ENCODE measurements at places on chromosomes 3 and 15.

- DNase-seq, result no peak
Measured at GRCh38 chr3:31234145-31234544, 298.6 kb upstream of the STT3B start.

GRCh38 chr3:37140899-37141541 is 33.4 kb downstream of the LRRFIP2 start:
- DNase-seq, result no peak

DNA sequence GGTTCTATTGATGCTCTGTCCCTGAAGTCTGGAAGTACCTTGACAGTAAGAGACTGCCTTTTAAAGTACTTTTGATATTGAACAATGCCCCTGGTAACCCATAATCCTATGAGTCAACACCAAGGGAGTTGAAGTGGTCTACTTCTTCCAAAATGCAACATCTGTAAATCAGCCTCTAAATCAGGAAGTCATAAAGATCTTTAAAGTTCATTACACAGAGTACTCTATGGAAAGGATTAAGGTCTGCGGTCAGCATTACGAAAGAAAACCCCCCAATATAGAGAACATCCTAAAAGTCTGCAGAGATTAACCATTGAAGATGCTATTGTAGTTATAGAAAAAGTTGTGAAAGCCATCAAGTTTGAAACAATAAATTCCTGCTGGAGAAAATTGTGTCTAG is 52.7 kb upstream of the CMC1 start:
- no peak for DNase-seq

DNA sequence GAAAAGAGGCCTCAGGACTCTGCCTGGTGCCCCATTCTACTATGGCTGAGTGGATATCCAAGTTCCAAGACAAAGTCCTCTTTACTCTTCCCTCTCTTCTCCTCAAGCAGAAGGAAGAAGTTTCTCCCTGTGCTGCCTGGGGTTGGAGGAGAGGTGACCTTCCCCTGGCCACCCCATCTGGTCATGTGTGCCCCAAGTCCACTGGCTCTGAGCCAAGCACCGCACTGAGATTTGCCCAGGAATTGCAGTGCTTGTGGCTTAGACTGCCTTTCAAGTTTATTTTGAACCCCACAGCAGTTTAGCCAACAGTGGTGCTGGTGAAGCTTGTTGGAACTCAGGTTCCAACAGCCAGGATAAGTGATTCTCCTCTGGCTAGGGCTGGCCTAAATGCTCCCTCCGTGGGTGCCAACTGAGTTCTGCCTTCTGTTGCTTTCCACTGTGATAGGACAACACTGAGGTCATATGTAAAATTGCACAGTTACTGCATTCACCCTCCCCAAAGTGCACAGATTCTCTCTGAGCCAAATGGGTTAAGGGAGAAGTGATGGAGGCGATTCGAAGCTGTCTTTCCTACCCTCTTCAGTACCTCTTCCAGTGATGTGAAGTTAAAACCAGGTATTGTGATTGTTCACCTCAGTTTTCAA is 69.9 kb downstream of the TMCO5A start:
- DNase-seq, result no peak

GRCh38 chr15:40357246-40357645 is 773 bp upstream of the DISP2 start:
- DNase-seq, result no peak

GRCh38 chr3:37944391-37944842 is 46.2 kb upstream of the VILL start:
- DNase-seq, result no peak

GRCh38 chr3:64353226-64353625 is 128.0 kb upstream of the PRICKLE2 start:
- DNase-seq, result no peak

- no peak for DNase-seq
Measured at GRCh38 chr3:41581700-41582099, 380.2 kb downstream of the ULK4 start.

- no peak for DNase-seq
Measured at GRCh38 chr3:81837071-81837593, 75.7 kb upstream of the GBE1 start.

DNA sequence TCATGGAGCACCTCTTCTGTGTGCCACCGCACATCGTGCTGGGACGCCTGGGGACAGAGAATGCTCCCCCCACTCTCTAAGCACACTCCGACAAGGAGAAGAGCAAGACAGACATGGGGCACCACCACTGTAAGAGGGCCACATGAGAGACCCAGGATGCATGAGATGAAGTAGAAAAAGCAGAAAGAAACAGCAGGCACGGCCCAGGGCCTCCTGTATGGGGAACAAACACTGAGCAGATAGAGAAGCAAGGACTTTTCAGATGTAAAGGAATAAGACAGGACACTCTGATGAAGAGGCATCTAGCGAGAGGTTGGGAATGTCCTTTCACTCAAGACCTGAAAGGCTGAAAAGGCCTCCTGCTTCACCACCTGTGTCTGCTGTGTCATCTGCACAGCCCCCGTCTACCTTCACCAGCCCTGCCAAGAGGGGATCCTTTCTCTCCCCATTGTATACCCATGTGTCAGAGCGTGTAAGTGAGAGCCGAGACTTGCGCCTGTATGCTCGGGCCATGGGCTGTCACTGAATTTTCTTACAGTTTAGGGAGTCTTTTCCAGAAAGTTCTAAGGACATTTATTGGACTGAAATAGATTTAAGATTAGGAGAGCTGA is 125.6 kb downstream of the LRRK1 start:
- no peak for DNase-seq

GRCh38 chr15:70322051-70322668 is 224.4 kb upstream of the TLE3 start:
- DNase-seq, result no peak

DNA sequence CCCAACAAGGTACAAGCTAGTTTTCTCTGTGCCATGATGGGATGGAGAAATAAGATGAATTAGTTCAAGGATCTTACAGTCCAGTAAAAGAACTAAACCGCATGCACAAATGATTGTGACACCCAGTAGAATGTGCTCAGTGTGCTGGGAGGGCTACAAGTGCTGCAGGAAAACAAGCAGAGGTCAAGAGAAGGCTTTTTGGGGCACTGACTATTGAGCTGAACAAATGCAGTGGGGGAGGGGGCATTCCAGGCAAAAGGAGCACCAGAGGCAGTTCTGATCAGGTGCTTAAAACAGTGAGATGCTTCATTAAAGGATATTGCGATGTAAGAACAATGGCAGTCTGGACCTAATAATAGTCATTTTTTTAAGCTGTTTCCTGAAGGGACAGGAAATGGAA is 6.0 kb downstream of the SLC27A2 start:
- DNase-seq, result no peak

- no peak for DNase-seq
Measured at GRCh38 chr15:94240480-94240879, 9.1 kb downstream of the MCTP2 start.

- no peak for DNase-seq
Measured at GRCh38 chr15:74664028-74664616, 31.7 kb downstream of the EDC3 start.

DNA sequence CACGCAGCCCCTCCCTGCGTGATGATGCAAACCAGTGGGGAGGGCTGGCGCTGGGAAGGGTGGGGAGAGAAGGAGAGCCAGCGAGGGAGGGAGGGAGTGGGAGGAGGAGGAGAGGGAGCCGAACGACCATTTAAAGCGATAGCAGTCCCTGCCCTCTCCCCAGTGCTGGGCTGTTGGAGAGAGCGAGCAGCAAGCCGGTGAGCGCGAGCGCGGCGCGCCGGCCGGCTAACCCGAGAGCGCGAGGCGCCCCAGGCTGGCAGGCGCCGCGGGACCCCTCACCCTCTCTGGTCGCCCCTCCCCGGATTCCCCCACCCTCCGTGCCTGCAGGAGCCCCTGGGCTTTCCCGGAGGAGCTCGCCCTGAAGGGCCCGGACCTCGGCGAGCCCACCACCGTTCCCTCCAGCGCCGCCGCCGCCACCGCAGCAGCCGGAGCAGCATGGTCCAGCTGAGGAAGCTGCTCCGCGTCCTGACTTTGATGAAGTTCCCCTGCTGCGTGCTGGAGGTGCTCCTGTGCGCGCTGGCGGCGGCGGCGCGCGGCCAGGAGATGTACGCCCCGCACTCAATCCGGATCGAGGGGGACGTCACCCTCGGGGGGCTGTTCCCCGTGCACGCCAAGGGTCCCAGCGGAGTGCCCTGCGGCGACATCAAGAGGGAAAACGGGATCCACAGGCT is at the start of gene GRM7:
Gene GRM7 (plus strand): TSS at position 162 of the 671 bp plus-strand sequence.
- no peak for DNase-seq

DNA sequence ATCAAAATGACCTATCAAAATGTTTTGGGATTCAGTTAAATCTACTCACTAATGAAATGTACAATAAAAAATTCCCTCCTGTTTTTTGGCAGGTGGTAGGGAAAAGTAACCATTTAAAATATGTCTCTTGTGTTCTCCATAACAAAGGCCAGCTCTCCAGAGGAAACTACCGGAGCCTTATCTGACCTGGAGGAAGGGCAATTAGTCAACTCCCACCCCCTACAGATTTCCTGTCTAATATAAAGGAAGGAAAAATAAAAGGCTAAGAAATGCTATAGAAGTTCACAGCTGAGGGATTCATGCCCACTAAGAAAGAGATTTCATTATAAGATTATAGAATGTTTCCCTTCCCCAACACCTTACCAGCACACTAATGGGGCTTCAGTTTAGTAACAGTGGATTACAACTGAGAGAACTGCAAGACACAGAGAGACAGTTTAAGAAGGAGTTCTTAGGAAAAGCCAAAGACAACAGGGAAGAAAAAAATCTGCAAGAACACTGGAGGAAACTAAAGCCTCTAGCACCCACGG is 376.5 kb upstream of the KCNMB2 start:
- DNase-seq, result no peak

DNA sequence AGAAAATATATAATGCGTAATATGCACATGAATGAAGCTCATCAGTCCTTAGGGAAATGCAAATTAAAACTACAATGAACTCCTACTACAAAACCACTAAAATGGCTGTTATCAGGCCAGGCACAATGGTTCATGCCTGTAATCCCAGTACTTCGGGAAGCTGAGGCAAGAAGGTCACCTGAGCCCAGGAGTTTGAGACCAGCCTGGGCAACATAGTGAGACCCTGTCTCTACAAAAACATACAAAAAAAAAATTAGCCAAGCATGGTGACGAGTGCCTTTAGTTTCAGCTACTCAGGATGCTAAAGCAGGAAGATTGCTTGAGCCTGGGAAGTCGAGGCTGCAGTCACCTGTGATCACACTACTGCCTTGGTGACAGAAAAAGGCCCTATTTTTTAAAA is 85.2 kb downstream of the MAP4 start:
- DNase-seq, result no peak

GRCh38 chr3:101381809-101382208 is 61.4 kb upstream of the IMPG2 start:
- DNase-seq, result no peak

DNA sequence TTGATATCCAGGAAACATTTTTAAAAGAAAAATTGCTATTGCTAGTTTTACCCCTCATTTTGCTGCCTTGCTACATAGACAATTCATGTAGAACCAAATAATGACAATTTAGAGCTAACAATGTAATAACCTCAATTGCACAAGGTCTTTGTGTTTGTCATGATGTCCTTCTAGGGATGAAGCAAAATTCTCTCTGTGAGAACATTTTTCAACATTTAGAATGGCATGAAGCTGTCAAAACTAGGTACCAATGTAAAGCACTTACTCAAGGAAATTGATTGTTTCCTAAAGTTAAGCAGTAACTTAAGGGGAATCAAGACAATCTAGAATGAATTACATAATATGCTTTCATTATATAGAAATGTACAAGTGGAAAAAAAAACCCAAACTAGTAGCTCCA is 7.9 kb upstream of the FGF7 start:
- no peak for DNase-seq

DNA sequence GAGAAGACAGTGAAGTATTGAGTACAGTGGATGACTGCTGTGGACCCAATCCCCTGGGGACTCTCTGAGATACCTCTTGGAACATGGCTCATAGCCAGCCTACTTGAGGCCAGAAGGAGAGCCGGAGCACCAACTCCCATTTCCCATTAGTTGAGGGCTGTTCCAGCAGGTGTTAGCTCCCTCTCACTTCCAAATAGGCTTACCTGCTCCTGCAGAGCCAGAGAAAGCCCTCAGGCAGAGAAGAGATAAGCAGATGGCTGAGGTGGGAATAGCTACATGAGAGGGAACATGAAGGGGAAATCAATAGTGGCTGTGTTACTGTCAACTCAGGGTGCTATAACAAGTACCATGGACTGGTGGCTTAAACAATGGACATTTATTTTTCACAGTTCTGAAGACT is 4.6 kb upstream of the CCK start:
- DNase-seq, result no peak

- DNase-seq, result no peak
Measured at GRCh38 chr15:81939604-81940440, 106.0 kb downstream of the MEX3B start.

GRCh38 chr3:33424606-33425452 is 15.4 kb downstream of the UBP1 start:
- no peak for DNase-seq
